NCI-H1417 (cell line): ENCODE measurements at places on chromosomes 3 and 15.
A peak's percentile ranks its signal among the peaks of the same experiment; 100 is the strongest.

DNA sequence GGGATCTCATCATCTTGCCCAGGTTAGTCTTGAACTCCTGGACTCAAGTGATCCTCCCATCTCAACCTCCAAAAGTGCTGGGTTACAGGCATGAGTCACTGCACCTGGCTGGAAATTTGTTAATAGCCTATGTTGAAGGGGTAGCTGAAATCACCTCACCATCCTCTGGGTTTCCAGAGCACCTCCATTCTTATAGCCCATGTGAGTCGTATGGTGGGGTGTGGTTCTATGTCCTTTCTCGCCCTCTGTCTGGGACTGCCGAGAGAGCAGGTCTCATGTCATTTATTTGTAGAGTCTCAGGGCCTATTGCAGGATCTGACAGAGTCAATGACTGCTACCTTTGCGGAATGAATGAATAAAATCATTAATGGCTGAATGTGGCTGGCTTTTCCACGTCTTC, 20.9 kb downstream of the CEMIP start:
- no peak for DNase-seq

DNA sequence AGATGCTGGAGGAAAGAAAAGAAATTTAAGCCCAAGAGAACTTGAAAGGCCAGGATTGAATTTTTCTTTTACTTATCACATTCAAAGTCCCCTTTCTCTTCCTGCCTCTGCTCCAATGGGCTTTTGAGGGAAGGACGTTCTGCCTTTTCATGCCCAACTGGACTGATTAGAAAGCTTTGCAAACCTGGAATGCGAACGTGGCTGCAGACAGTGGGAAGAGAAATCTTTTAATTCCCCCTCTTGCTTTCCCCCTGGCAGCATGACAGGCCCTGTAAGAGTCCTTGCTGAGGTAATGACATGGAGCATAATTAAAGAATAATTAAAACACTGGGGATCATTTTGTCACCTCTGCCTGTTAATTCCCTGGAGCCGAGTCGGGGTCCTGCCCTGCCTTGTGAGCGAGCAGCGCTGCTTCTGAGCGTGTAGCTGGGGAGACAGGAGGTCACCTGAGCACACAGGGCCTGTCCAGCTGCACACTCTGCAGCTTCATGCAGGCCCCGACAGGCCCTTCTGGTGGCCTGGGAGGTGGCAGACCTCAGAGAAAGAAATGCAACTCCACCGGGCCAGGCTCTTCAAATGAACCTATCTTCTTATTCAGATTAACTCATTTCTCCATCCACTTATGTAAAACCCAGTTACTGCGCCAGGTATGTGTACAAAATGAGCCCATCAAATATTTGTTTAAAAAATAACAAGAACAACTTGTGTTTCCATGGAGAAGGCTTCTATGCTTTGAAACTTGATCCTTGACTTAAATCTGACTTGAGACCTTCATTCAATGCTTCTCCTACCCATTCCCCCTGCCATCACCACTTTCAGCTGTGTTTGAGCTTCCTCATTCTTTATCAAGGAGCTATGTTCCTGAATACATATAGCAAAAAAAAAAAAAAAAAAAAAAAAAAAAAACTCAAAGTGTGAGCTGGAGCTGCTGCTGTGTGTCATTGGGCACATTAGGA, 628.2 kb upstream of the CFAP20DC start:
- DNase-seq = no peak

GRCh38 chr3:101212730-101213129, 107.6 kb downstream of the IMPG2 start:
- DNase-seq = no peak

- DNase-seq = peak; percentile 71
These were observed 875 bp upstream of the NT5DC2 start for GRCh38 chr3:52534281-52535183.

DNA sequence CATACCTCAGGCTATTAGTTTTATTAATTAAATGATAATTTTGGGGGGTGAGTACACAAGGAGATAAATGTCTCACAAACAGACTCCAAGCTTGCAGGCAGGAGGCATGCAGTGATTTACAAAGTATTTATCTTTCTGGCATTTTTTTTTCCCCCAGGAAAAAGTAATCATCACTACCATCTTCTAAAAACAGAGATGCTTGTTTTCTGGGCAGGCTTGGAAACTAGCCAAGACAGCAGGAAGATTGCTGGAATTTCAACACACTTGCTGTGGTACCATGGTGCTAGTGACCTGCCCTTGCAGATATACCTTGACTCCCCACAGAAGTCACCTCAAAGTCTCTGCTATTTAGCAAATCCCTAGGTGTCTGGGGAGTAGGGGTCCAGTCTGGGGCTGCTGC, 732.8 kb upstream of the CFAP20DC start:
- DNase-seq = no peak

DNA sequence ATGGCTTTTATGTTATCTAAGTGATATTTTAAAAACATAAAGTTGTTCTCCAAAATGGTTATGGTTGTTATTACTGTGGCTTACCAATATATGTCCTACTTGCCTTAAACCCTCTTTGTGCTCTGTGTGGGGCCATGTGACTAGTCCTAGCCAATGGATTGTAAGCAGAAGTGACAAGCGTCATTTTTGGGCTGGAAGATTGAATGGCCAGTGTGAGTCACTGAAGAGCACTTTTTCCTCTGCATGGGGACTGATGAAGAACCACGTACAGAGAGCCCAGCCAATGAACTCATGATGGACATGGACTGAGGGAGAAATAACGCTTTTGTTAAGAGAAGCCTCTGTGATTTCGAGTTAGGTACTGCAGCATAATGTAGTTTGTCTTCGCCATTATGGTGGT, 332.7 kb downstream of the EDEM1 start:
- no peak for DNase-seq

DNA sequence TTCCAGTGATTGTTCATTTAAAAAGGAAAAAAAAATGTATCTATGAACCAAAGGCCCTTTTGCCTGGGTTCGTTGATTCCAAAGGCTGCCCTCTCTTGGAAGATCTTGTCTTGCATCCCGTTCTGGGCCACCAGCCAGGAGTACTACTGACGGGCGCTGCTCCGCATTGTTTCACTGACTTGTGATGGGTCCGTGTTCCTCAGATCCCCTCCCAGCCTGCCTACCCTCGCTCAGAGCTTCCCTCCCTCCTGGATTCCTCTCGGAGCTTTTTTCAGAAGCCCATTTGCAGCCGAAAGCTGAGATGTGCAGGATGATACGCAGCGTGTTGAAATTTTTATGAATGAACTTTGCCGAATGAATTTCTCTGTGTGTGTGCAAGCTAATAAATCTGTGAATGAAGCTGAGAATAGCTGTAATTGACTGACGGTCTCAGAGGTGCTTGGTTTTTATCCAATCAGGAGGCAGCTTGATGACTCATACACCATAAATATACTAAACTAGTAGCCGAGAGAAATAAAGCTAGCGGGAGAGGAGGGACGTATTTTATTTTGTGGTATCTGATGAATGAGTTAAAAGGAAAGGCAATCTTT, at the start of gene SHC4:
TSS of gene SHC4 (minus strand) at position 396 of the 590 bp plus-strand sequence. CDS start 904 bp downstream, outside the sequence.
- peak; percentile 80 for DNase-seq

DNA sequence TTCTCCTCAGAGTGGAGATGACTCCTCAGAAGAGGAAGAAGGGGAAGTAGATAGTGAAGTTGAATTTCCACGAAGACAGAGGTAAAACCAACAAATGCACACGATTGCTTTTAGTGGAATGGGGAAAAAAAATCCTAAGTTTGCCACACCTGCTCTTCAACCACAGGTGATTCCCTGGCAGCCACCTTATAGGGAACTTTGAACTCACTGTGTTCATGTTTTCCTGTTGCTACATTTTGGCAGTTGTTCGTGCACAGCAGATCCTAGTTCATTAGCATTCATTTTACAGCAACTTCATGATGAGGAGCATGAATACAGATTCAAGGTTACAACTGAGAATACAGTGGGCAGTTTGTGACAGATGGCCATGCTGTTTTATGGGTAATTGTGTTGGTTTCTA, 21.5 kb downstream of the TMEM41A start:
- DNase-seq = no peak

DNA sequence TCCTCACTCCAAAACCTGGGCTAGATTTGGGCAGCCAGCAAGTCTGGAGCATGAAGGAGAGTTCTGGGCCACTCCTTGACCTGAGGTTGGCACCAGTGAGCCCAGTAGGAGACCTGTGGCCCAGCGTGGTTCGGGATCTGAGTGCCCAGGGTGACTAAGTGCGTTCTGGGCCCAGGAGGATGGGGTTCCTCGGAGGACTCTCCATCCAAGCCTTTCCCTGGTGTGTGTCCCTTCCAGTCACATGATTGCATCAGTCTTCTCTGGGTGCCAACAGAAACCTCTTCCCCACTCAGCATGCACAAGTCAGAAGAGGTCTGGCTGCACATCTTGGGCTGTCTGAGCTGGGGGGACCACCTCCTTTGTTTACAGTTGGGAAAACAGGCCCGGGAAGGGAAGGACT, 14.9 kb downstream of the TMEM43 start:
- no peak for DNase-seq

- DNase-seq = no peak
These were observed 114.8 kb downstream of the IL12A start for GRCh38 chr3:160103397-160103796.

DNA sequence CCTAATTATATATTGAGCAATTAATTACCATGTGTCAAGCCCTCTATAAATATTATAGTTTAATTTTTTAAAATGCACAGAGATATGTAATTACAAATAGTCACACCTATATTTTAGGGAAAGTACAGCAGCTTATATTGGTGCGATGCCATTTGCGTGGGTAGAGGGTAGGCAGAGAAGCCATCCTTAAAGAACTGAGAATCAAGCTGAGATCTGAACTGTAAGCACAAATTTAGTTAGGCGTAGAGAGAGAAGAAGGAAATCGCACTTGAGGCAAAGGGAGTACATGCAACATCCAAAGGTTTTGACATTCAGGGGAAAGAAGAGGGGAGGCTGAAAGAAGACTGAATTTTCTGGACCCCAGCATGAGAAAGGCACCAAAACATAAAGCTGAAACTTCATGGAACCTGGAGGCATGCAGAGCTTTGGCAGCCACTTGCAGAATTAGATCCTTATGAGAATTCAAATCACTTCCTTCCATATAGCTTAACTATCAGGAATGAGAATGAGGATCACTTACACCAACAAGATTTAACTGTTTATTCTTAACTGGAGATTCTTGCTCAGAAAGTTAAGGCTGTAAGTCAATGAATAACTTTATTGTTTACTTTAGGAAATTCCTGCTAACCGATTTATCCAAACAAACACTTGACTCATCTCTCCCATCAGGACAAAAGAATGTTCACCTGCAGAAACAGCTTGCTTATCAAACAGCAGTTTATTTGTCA, 114.3 kb downstream of the TGFBR2 start:
- no peak for DNase-seq

DNA sequence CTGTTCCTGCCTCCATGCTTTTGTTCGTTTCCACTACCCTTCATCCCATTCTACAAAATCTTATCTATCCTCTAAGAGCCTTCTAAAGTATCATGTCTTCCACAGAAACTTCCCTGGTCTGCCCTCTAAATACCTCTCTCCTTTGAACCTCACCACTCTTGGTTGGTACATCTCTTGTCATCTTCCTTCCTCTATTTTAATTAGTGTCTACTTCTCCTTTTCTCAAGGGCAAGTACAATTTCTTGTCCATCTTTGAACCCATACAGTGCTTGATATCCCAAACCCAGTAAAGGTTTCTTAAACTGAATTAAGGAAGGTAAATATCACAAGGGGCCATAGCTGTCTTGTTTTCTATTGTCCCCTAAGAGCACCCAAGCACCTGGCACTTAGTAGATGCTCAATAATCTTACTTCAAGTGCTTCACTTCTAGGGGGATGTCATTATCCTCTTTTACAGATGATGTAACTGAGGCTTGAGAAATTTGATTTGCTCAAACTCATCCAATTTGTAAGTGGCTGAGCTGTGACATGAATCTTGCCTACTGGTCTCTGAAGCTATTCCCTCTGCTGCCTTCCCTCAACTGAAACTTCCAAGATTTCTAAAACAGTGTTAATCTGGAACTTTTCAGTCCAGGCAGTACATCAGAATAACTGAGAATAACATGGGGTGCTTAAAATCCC, 2.6 kb upstream of the DAPK2 start:
- DNase-seq = no peak

DNA sequence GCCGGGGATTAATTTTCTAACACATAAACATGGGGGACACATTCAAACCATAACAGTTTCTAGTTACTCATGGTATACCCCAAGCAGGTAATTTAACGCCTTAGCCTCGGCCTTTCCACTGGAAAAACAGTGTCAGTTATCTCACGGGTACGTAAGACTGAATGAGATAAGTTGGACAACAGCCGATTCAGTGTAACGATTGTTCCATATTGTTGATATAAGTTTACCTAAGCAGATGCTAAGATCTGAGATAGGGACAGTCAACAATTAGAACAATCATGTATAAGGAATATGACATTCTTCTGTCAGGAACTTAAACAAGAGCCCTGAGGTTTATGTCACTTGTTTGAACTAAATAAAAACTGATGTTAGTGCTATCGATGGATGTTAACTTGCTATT, 130.8 kb downstream of the GHSR start:
- no peak for DNase-seq

DNA sequence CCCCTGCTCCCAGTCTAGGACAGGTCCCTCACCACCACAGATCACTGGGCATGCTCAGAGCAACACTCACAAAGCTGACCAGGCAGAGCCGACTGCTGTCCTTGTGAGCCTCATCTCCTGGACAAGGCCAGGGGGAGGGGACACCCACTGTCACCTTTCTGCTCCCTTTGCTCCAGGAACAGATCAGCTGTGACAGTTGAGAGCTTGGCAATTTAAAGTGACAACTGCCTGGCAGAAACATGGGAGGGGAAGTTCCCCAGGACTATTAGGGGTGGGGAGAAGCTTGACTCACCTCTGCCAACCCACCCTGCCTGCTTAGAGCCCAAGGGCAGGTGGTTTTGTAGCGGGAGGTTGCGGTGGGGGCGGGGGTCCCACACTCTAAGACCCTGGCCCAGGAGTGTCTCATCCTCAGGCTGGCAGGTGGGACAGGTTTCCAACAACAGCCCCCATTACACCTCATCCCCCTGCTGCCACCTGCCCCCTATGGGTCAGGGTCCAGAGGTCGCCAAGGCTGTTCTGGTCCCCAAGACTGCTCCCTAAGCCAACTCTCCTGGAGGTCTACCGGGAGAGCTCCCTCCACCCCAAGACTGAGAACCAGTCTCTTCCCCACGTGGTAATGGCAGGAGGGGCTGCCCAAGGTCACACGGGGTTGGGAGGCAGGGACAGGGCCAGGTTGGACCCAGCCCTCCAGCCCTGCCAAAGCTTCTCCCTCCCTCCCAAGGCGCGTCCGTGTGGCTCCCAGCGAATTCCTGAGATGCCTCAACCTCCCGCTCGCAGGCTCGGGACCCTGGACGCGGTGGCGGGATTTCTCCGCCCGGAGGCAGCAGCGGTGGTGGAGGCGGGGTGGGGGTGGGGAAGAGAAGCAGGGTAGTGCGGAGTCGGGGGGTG, 80.4 kb downstream of the IQSEC1 start:
- DNase-seq = no peak

DNA sequence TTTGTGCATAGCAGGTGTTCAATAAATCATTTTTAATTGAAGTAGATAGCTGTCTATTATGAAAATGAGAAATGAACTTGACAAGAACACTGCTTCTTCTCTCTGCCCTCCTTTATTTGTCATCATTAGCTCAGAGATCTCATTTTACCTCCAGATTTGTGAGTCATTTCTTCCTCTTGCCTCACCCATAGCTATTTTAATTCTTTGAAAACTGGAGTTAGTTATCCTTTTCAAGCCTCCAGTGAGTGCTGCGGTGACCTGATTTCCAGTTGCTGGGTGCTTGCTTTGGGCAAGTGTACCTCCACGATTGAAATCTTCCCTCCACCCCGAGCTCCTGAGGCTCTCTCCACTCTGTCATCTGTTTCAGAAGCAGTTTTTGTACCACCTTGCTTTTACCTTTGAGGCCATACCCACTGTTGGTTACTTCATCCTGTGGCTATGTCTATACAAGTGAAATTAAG, 114.6 kb downstream of the NFKBIZ start:
- no peak for DNase-seq
